ENCODE measurements at places on chromosomes 12 and 14.
A peak's percentile ranks its signal among the peaks of the same experiment; 100 is the strongest.

GRCh38 chr12:51922762-51923505, 15.6 kb downstream of the ACVRL1 start:
- DNase-seq, result no peak

- no peak for DNase-seq
These were observed 42.1 kb downstream of the GPR68 start for GRCh38 chr14:91202234-91202974.

DNA sequence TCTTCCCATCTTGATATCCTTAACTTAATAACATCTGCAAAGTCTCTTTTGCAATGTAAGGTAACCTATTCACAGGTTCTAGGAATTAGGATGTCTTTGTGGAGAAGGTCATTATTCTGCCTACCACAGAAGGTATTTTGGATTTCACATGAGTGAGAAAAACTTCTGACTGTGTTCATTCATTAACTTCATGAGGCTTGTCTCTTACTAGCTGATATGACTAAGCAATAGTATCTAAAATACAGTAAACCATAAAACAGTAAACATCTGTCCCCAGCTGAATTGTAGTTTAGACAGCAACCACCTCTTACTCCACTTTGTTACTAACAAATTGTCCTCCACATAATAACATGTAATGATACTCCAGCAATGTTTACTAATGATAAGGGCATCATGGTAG, 198.1 kb downstream of the SEC23A start:
- no peak for DNase-seq

DNA sequence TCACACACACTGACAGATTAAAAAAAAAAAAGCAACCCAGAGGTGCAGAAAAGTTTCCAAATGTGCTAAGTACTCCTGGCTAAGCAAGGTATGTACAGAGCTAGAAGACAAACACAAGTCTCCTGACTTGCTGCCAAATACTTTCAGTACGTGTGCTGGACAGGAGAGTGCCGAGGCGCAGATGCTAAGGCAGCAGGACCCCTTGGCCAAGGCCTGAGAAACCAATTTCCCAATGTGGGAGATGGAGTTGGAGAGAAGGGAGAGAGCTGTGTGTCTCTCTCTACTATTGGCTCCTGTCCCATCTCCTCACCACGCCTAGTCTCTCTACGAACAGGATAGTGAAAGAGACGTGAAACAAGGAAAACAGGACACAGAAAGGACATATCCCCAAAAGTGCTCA, 5.3 kb downstream of the SPRYD3 start:
- no peak for DNase-seq

DNA sequence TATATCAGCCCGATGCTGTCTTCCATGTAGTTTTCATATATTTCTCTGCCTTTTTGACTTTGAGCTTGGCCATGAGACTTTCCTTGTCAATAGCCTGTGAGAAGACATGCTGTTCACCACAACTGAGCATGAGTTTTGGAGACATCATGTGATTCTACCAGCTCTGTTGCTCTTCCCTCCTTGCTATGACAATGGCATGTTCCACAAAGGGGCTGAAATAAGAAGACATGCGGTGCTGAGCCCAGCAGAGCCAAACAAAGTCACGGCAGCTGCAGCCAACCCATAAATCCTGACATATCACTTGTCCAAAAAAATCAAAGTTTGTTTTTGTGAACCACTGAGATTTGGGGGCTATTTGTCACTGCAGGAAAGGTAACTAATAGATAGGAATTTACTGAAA, 343.4 kb upstream of the KITLG start:
- no peak for DNase-seq

DNA sequence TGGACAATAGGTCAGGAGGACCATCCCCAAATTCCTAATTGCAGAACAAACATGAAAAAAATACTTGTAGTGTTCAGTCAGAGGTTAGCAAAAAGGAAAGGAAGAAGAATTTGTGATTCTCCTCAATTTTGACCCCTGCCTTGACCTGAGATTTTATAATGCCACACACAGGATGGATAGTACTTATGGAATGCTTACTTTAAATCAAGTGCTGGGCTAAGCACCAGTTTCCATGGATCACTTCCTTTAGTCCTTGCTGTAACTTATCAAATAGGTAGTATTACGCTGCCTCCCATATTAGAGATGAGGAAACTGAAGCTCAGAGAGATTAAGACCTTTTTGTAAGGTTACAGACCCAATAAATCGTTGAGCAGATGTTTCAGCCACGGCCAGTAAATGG, 81.2 kb upstream of the OVCH1 start:
- no peak for DNase-seq

- no peak for DNase-seq
These were observed 402.8 kb downstream of the AEBP2 start for GRCh38 chr12:19842116-19842515.

GRCh38 chr14:21072031-21072473, 1.9 kb downstream of the ARHGEF40 start:
- DNase-seq, result no peak

- no peak for DNase-seq
These were observed 268.8 kb downstream of the ADGRD1 start for GRCh38 chr12:131222329-131223139.

DNA sequence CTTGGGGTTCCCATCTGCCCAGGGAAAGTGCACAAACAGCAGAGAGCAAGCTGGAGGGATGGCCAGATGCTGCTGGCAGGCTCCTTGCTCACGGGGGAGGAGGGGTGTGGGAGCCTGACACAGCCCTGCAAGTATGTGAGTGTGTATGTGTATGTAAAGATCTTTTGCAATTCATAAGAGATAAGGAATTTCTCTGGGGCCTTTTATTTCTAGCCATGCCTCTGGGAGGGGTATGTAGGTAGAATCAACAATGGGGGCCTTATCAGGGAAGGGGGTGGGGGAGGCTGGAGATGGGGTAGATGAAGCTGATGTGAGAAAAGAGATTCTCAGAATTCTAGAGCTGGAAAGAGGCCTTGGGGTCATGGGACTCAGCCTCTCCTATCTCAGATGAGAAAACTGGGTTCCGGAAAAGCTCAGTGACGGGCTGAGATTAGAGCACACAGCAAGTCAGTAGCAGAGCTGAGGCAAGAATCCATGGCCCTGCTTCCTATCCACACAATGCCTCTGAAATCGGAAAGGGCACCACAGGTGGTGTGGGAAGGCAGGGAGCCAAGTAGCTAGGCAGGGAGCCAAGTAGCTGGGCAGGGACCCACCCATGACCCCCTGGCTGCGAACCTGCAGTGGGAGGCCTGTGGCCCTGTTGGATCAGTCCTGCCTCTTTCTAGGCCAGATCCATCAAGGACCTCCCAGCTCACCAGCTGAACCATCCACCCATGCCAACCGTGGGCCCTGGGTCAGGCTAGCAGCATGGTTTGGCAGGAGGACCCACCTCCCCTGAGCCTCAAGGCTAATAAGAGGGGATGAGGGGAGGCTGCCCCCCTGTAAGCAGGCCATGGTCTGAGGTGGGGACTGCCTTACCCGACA, 54.7 kb downstream of the PLEKHG3 start:
- DNase-seq, result no peak

- DNase-seq, result no peak
These were observed at the start of gene KDM2B for GRCh38 chr12:121580959-121581685. Gene KDM2B, minus strand, starts transcription at chr12:121581023. Its CDS starts 112 bp downstream, at chr12:121580911.

- DNase-seq, result no peak
These were observed 87.5 kb downstream of the NCOR2 start for GRCh38 chr12:124479680-124480468.

- no peak for DNase-seq
These were observed 4.4 kb downstream of the GPR84 start for GRCh38 chr12:54359762-54360351.

DNA sequence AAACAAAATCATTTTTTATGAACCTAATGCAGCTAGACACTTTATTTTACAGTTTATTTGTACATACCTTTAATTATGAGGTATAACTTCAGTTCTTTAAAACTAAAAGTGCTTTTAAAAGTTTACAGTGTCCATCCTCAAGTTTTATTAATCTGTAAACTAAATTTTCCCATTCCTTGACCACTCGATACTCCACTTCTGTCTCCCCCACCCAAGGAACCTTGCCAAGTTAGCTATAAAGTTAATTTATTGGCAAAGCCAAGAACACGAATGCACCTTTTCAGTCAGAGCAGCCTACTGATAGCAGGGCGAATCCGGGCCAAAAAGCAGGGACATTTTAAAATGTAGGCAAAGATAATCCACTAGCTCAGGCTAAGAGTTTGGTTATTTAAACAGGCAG, 29.6 kb downstream of the NAA30 start:
- DNase-seq, result no peak

DNA sequence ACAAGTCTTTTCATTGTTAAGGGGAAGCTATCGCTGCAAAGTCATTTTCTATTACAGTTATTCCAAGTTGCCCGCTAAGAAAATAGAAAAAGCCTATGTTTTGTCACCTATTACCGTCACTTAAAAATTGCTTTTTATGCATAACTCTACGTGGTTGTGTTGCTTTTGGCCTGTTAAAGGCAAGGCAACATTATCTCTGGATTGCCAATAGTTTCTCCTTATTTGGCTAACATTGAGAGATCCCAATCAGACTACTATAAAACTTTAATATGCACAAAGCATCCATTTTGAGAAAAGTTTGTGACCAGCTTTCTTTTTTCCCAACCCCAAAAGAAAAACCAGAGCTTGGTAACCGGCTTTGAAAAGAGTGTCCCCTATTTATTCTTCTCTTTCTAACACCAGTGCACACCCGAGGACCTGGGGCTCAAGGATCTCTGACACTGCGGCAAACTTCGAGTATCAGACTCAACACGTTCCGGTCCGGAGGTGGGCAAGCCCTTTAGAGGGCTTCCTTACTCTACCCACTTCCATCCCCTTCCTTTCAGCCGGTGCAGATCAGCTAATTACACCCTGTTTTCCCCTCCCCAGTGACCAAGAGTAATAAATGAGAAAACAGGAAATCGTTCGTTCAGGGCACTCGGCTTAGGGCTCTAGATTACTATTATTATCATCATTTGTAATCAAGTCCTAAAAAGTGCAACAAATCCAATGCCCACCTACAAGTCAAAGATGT, 1.2 kb downstream of the PPP1R12A start:
- DNase-seq, result peak; percentile 9

DNA sequence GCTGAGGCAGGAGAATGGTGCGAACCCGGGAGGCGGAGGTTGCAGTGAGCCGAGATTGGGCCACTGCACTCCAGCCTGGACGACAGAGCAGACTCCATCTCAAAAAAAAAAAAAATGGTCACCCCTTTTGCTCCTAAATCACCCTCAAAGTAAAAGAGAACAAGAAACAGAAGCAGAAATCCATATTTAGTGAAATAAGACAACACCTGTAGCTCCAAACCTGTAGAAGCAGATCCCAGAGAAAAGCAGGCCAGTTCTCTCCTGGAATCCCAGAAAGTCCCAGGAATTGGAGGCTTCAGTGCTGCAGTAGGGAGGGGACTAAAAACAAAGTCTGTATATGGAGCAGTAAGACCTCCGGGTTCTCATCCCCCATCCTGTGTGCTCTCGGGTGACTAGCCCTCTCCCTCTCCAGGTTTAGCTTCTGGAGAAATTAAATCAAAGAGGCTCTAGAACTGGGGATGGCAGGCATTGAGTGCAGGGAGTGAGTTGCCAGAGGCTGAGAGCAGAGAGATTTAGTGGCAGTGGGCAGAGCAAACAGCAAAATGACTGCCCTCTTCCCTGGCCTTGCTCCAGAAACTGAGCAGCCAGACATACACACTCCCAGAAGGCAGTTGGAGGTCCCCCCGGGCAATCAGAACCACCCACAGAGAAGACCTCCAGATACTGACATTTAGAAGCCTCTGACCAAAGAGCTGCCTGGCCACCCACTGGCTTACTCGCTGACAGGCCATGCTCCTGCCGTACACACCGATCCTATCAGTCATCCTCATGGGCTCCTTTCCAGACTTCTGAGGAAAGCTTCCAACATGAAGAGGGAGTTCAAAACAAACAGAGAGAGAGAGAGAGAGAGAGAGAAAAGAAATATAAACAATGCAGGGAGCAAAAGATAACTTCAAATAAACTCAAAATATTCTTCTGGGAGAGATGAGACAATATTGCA, 6.3 kb upstream of the MLXIP start:
- no peak for DNase-seq

DNA sequence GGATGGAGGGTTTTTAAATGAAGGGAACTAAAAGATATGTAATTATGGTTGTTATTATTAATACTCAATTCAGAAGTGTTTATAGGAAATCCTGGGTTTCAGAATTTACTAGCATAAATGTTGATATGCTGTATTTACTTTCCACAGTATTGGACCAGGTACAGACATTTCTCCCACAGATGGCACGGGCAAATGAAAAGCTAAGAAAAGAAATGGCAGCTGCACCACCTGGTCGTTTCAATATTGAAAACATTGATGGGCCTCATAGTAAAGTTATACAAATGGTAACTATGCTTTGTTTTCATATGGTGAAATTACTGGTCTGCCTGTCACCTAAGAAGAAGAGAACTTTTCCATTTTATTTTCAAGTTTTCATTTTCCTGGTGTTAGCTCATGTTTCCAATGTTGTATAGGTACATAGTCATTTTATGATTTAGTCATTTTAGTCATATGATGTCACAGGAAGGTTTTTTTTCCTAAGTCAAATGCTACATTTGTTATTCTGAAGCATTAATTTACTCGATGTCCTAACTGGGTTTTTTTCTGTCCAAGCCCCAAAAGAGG, 5.5 kb downstream of the NOPCHAP1 start:
- DNase-seq, result no peak

GRCh38 chr14:105165761-105166485, 2.7 kb downstream of the JAG2 start:
- DNase-seq, result no peak

DNA sequence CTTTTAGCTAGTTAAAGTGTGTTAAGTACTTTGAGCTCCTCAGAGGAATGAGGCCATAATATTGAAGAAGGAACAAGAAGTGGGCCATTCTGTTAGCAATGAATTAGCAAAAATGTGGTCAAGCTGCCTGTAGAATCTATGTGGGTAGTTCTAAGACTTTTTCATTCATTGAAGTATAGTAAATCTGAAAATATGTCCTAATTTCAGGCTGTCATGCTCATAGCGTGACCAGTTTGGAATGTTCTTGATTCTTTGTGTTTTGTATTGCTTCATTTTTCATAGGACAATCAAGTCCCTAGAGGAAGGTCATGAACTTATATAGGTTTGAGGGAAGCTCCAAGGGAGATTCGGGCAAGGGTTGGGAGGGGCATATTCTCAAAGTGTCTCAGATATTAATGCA, 11.4 kb downstream of the ATP23 start:
- no peak for DNase-seq

DNA sequence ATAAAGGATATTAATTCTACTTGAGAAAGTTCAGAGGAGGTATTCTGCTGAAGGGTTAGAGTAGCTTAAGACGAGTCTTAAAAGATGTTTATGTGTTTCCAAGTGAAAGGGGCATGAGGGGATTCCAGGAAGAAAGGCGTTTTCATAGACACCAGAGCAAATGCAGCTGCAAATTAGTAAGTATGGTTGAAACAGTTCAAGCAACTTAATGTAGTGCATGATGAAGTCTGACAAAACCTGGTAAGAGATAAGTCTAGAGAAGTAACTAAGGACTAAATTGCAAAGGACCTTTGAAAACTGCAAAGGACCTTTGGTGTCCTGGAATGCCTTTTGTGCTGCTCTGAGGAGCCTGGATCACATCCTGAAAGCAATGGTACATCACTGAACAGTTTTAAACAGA, 11.5 kb downstream of the LUM start:
- no peak for DNase-seq

- DNase-seq, result no peak
These were observed 19.8 kb downstream of the OR5AU1 start for GRCh38 chr14:21136024-21136423.

All from hypothalamus (tissue), 51 donors.